NCI-H1417 treated with DMSO at 0.1 percent for 48 hours (cell line): ENCODE measurements at places on chromosomes 4 and X.

DNA sequence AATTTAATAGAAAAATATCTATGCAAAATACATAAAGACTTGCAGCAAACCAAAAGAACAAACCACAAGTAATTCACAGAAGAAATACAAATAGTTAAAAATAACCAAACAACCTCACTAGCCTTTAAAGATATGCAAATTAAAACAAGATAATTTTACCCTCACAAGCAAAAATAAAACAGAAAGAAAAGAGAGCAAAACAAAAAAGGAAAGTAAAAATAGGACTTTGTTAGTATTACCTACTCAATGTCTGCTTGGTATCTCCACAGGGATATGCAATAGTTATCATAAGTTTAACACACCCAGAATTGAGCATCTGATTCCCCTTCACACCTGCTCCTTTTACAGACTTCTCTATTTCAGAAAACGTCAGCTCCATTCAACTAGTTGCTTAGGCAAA, 737.5 kb upstream of the MAGEB2 start:
- DNase-seq, result no peak

- no peak for DNase-seq
These were observed 2.4 kb downstream of the SORBS2 start for GRCh38 chr4:185809533-185810071.

DNA sequence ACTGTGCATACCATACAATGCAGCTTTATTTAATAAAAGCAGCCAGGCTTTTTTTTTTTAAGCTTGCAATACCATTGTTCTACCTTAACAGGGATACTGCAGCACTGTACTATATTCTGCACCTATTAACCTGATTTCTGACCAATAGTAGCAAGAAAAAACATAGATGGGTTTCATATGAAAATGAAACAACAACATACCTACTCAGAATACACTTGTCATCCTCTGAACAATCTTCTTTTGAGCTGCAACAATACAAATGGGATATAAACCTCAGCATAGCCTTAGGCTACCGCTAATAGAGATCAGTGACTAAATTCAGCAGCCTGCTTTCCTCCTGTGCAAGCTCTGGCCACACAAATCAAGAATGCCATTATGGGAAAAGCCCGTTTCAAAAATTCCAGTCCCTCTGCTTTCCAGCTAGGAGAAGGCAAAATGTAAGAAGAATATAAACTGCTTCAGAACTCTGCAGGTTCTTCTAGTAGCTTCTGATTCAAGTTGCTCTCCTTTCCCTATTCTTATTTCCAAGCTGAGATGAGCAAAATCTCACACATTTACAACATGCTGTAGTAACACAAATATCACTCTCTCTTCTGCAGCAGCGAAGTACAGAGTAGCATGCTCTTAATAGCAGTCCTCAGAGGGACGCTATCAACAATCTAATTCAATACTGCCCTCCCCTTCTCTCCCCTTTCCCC, 143.4 kb downstream of the KLHL13 start:
- peak; percentile 38 for DNase-seq

GRCh38 chr4:1760521-1761071, 32.5 kb upstream of the FGFR3 start:
- DNase-seq, result no peak

DNA sequence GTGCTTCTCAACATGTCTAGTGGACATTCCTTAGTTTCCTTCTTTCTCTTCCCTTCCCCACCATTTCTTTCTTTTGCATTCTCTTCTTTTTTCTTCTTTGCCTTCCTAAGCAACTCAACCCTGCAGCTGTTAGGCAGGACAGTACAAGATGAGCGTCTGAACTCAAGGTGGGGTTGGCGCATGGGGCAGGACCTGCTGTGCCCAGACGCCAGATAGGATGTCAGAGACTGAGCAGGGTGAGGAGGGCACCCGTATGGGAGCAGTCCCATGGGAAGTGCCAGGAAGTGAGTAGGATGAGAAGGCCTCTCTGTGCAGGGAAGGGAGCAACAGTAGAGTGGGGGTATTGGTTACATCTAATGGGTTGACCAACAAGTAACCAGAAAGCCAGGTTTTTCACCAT, 38.1 kb upstream of the ZNF827 start:
- DNase-seq, result no peak

GRCh38 chr4:155008389-155008788, 200.0 kb upstream of the NPY2R start:
- no peak for DNase-seq

GRCh38 chr4:91114386-91114785, 987.2 kb downstream of the CCSER1 start:
- no peak for DNase-seq

- DNase-seq, result no peak
These were observed 24.8 kb upstream of the AFAP1 start for GRCh38 chr4:7964459-7964858.

GRCh38 chr4:46372878-46373277, 17.1 kb downstream of the GABRA2 start:
- no peak for DNase-seq

- DNase-seq, result no peak
These were observed 43.9 kb upstream of the PDGFRA start for GRCh38 chr4:54185044-54185780.

- no peak for DNase-seq
These were observed 8.3 kb upstream of the ZXDB start for GRCh38 chrX:57583477-57583876.

DNA sequence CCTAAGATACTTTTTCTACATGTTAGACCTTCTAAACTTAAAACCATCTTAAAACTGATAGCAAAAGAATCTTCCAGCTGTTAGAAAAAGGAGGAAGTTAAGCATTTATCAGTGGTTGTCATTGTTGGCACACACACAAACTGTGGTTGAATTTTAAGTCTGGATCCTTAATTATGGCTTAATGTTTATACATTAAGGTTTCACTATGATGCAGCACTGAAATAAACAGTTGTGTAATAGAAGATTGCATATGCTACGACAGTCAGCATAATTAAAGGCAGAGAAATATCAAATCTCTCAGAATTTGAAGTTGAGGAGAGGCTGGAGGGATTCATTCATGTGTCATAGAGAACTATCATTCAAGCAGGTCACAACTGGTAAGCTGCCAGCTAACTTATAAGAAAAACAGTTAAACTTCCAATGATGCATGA, 32.3 kb downstream of the ADGRA3 start:
- no peak for DNase-seq
